ENCODE measurements at places on chromosomes 2 and 18.

DNA sequence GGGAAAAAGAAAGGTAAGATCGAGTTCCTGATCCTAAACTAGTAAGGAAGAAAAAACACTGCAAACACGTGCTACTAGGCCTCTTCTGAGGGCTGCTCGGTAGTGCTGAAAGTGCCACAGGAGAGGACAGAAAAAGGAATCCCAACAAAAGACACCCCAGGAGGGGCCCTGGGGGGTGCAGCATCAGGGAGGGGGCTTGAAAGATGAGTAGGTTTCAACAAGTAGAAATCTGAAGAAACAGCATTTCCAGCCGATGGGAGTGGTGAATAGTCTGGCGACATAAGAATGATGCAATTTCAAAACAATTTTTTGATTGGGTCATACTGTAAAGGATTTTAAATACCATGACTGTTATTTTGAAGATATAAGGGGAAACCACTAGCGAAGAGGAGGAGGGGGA, 98.6 kb downstream of the NOL10 start:
- no peak for DNase-seq

DNA sequence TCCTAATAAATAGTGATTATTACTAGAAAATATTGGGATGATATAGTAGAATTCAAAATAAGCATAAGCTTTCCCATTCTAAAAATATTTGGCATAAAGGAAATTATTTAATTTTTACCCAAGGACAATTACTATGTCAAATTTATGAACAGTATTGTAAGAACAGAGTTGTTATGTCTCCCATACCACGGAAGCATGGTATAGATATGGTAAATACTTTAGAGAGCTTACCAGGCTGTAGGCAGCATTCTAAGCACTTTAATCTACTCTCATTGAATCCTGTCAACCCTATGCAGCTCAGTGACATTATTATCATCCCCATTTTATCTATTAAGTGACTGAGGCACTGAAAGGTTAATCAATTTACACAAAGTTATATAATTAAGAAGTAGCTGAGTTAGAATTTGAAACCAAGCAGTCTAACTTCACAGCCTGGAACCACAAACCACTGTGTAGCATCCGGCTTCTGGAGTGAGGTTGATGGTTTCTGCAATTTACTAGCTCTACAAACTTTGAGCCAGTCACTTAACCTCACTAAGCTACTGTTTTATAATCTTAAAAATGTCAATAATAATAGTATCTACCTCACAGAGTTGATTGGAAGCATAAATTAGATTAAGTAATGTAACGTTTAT, 323.7 kb downstream of the ARHGAP15 start:
- no peak for DNase-seq

- DNase-seq = peak; percentile 19
Observed at GRCh38 chr2:134917360-134917865, 1.2 kb upstream of the CCNT2 start.

GRCh38 chr2:196568506-196568905, 71.0 kb upstream of the CCDC150 start:
- no peak for DNase-seq

GRCh38 chr2:21710496-21710895, 586.7 kb downstream of the TDRD15 start:
- DNase-seq = no peak

GRCh38 chr2:156331572-156332283, 793 bp downstream of the NR4A2 start:
- DNase-seq = peak; percentile 94

DNA sequence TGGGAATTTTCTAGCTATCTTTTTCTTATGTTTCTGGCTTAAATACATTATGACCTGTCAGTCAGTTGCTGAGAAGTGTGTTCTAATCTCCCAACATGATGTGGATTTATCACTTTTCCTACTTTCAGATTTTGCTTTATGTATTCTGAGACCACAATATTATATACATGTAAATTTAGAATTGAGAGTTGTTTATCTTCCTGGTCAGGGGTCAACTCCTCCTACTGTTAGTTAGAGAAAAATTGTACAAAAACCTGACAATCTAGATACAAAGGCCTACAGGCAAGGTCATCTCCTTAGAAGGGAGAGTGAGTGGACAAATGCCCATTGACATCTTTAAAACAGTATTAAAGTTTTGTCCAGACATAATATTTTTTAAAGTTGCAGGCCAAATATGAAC, 30.6 kb downstream of the C18orf63 start:
- DNase-seq = no peak

DNA sequence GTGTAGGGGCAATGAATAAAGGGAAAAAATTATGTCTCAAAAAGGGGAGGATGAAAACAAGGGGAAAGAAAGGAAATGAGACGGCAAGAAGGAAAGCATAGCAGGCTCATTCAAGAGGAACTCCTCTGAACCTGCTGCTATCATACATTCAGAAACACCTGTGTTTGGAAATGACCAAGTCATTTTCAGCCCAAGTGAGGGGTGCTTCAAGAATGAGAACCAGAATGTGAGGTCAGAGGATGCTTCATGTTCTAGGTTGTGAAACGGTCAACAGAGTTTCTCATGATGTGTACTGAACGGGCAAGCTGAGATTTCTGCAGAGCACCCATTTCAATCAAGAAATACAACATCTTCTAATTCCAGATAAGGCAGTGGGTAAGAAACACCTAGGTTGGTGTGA, 1367.2 kb upstream of the CELF4 start:
- DNase-seq = no peak

- DNase-seq = peak; percentile 45
Observed at GRCh38 chr18:55997151-55997561, 409.2 kb upstream of the TCF4 start.

DNA sequence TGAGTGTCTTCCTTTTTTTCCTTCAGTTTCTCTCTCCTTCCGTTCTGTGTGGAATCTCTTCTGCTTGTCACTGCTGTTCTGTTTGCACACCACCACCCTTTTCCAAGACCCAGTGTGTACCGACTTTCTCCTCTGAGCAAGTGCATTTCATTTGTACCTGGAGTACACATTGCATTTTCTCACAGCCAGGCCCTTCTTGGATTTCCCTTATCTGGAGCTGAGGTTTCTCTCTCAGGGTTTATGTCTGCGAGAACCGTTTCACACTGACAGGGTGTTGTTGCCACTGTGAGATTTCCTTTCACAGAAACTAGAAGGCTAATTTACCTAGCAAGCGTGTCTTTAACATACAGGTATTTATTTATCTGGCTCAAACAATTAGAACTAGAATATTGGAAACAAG, 26.2 kb downstream of the NCOA1 start:
- DNase-seq = no peak

- no peak for DNase-seq
Observed at GRCh38 chr2:86315084-86315483, 22.3 kb downstream of the REEP1 start.

DNA sequence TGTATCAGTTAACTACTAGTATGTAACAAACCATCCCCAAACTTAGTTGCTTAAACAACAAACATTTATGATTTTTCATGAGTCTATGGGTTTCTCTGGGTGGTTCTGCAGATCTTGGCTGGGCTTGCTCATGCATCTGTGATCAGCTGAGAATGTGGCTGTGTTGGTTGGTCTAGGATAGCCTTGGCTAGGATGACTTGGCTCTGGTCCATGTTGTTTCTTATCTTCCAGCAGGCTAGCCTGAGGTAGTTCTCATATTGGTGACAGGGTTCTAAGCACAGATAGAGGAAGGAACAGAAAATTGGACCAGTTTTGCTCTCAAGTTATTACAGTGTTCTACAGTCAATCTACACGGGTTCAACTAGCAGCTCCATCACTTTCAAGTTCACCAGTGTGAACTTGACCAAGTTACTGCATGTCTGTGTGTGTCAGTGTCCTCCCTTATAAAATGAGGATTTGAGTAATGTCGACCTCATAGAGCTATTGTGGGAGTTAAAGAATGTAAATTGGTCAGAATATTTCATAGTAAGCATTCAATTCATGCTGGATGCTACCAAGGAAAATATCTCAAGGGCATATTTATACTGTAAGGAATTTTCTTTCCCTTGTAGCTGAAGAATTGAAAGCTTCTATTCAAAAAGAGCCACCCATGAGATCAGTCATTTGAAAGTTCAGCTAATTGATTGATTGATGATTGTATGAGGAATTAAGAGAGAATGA, 65.3 kb downstream of the MYO3B start:
- no peak for DNase-seq

GRCh38 chr2:68366083-68366560, 1.0 kb downstream of the PLEK start:
- DNase-seq = peak; percentile 79

- DNase-seq = peak; percentile 74
Observed at GRCh38 chr2:27262379-27263286, at the start of gene SLC30A3. SLC30A3 (minus strand) TSS chr2:27263047; CDS start chr2:27262906, 141 bp downstream.

DNA sequence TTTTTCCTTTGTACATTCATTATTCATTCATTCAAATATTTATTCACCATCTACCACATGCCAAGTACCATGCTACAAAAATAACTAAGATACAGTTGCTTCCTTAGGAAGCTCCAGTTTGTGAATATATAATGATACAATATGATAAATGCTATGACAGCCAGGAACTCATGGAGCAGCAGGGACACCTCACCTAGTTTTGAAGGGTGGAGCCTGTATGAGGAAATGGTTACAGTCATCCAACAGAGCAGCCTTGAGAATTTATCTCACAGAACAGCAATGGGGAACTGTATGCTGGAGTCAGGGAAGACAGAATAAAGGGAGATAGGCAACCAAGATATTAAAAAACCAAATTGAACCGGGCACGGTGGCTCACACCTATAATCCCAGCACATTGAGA, 124.0 kb downstream of the OSBPL1A start:
- DNase-seq = peak; percentile 69

GRCh38 chr2:61705625-61706024, 148.2 kb downstream of the FAM161A start:
- no peak for DNase-seq

- no peak for DNase-seq
Observed at GRCh38 chr2:144252694-144253093, 267.2 kb downstream of the ZEB2 start.

- DNase-seq = no peak
Observed at GRCh38 chr2:232937278-232937906, 67.3 kb downstream of the SNORC start.

- peak; percentile 71 for DNase-seq
Observed at GRCh38 chr18:9869715-9870430, 15.9 kb upstream of the TXNDC2 start.

- DNase-seq = no peak
Observed at GRCh38 chr2:115161081-115161770, 718.8 kb downstream of the DPP10 start.

GRCh38 chr18:77803024-77803423, 553.4 kb downstream of the GALR1 start:
- no peak for DNase-seq

GRCh38 chr2:88377641-88377991, 74.9 kb downstream of the FOXI3 start:
- DNase-seq = no peak
